Left ventricle myocardium superior (tissue), 1 donor: ENCODE measurements at places on chromosomes 2 and 18. TPM values are rescaled to one million over a fixed set of nuclear protein-coding genes. Genes with fewer than 3 reads are reported as not detected.
A peak's percentile ranks its signal among the peaks of the same experiment; 100 is the strongest.

DNA sequence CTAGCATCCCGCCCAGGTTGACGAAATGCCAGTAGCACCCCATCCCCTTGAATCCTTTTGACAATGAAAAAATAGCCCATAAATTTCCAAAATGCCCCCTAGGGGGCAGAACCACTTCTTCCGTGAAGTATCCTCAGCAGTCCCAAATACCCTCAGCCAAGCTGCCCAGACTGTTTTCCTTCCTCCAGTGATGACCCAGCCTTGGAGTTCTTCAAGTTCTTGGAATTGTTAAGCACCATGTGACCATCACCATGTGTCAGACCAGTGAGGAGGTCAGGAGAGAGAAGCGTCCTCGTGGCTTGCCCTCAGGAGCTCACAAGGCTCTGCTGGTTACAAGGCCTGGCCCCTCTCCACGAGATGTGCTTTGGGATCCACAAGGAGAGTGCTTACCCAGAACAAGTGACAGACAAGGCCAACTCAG, 1.4 kb upstream of the SLC23A3 start:
- peak; percentile 54 for DNase-seq

DNA sequence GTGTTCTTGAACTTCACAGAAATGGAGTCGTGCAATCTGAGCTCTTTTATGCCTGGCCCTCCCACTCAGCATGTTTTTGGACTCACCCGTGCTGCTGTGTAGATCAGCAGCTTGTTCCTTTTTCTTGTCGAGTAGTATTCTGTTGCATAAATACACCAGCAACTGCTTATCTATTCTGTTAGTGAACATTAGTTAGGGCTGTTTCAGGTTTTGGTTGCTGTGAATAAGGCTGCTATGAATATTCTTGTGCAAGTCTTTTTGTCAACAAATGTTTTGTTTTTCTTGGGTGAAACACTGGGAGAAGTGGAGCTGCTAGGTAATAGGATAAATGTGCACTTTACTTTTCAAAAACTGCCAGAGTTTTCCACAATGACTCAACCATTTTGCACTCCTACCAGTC, 15.3 kb upstream of the CIDEA start:
- no peak for DNase-seq

DNA sequence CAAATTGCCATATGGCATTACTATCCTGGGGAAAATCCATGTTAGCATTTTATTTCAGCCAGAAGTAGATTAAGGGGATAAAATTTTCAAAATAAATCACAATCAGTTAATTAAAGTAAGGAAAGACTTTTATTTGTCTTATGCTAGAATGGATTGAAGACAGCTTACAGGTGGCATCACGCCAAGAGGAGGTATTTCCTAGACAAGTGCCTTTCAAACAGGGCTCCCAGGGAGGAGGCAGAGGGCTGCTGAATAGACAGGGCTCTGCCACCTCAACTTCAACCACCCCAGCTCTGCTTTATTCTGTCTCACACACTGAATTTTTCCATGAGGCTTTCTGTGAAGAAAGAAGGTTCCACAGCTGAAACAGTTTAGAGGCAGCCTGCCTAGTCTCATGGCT, 12.2 kb downstream of the CCDC68 start:
- no peak for DNase-seq

GRCh38 chr2:200422071-200422470, 87.8 kb downstream of the KCTD18 start:
- DNase-seq, result no peak

- DNase-seq, result peak; percentile 21
Observed at GRCh38 chr2:240602266-240603050, 15.9 kb downstream of the CAPN10 start.

- DNase-seq, result no peak
Observed at GRCh38 chr2:196967116-196967515, 40.6 kb upstream of the PGAP1 start.

DNA sequence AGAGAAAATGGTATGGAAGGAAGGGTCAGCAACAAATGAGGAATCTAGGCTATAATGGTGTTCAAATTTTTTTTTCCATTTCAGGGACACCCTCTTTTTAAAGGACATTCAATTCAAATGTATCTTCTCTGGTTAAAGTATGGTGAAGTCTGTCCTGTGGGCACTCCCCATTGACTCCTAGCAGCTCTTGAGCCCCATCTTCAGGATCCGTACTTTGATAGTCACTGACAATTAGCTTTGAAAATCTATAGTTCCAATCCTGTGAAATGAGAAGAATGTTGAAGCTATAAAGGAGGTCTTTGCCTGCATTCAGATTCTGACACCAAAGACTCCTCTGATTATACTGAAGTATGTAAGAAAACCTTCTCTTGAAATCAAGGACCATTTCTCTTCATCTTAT, 43.3 kb downstream of the KCNH7 start:
- DNase-seq, result no peak

- DNase-seq, result no peak
Observed at GRCh38 chr18:50734886-50735285, 84.9 kb downstream of the MRO start.

DNA sequence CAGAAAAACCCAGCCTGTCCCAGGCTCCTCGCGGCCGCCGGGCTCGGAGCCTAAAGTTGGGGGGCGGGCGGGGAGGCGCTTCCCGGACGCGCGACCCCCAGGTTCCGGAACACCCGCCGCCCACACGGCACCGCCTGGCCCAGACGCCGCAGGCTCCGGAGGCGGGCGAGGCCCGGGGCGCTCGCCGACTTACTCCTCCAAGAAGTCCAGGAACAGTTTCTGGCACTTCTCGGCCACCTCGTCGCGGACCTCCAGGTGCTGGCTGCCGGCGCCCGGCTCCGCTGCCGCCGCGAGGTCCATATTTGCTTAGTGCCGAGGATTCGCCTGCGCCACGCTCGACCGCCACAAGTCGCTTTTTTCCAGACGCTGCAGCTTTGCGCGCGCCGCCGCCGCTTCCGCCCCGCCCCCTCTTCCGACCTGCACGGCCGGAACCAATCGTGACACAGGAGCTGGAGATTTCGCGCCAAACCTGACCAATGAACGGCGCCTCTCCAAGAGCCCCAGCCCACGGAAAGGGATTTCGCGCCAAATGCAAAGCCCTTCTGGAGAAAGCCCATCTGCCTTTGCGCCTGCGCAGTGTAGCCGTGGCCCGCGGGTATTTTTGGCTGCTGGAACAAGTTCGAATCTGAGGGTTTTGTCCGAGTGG, at the start of gene MCM6:
Gene MCM6 (minus strand): TSS at position 378 of the 646 bp plus-strand sequence. CDS start 78 bp downstream, at position 300.
- peak; percentile 97 for DNase-seq

DNA sequence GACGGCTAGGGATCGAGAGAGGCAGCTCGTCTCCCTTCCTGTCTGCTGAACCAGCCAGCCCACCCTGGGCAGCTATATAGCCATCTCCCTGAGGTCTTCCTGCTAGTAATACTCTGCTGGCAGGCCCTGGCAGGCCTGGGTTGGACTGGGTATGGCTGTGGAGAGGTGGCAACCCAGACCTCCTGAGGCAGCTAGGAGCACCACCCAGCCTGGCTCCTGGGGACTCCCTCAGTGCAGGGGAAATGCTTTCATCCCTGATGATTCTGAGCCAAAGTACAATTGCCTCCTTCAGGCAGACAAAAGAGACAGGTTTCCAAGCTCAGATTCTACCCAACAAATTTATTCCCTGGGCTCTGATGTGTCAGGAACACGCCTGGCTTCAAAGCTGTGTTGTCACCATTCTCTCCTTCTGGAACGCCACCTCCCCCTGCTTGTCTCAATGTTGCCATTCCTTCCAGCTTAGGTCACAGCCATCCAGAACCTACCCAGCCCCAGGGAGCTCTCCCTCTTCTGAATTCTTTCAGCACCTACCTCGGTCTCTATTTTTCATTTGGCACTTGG, 4.7 kb upstream of the DNAJB2 start:
- DNase-seq, result no peak

DNA sequence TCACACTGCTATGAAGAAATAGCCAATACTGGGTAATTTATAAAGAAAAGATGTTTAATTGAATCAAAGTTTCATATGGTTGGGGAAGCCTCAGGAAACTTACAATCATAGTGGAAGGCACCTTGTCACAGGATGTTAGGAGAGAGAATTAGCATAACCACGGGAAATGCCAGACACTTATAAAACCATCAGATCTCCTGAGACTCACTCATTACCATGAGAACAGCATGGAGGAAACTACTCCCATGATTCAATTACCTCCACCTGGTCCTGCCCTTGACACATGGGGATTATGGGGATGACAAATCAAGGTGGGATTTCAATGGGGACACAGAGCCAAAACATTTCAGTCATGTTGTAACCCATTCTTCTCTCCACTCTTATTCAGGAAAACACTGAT, 472.9 kb upstream of the FSIP2 start:
- DNase-seq, result no peak

Gene KCNIP3
- 5.3 TPM for total RNA-seq

Gene VWA3B
- total RNA-seq, result not detected
